Stimulated activated CD4-positive, alpha-beta T cell treated with anti-CD3 and anti-CD28 coated beads, Interleukin-2, amount 100 ng/mL, for 48 hours (primary cell): ENCODE measurements at places on chromosomes 4 and X.

GRCh38 chr4:69167300-69167699 is 47.2 kb downstream of the UGT2B11 start:
- no peak for DNase-seq

GRCh38 chr4:38075370-38076152 is 115.4 kb downstream of the PTTG2 start:
- DNase-seq: no peak

- DNase-seq: peak; percentile 38
Measured at GRCh38 chr4:38034986-38035882, 75.0 kb downstream of the PTTG2 start.

- DNase-seq: no peak
Measured at GRCh38 chrX:71195964-71196649, 26.9 kb upstream of the GJB1 start.

DNA sequence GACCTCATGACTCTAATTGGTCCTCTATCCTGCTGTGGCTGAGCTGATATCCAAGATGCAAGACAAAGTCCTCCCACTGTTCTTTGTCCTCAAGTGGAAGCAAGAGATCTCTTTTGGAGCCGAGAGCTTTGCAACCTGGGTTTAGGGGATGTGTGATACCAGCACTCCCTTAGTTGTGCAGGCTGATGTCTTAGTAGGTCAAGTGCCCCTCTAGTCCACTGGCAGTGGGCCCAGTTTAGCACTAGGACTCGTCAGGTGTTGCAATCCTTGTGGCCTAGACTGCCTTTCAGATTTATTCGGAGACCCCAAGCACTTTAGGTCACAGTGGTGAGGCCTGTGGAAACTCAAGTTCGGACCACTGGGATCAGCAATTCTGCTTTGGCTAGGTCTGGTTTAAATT is 64.0 kb downstream of the GPRASP3 start:
- DNase-seq: no peak

GRCh38 chr4:89878611-89879010 is 16.0 kb upstream of the MMRN1 start:
- no peak for DNase-seq

DNA sequence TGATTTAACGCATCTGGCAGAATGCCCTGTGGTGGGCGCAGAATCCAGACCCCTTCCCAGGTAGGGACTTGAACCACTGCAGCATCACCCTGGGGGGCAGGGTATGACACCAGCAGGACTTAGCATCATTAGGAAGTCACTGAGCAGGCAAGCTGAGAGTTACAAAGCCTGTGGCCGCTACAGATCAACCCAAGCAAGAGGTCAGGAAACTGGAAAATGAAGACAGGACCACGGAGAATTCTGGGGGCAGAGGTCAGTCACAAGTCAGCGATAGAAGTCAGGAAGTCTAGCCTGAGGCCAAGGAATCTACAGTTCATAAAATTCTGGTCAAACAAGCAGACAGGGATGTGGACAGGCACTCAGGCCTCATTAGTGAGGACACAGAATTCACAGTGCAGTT is 108.4 kb downstream of the CHIC2 start:
- no peak for DNase-seq
